ENCODE measurements at places on chromosomes 4 and X.

- DNase-seq: peak; percentile 31
Measured at GRCh38 chr4:55184600-55185523, 59.5 kb upstream of the KDR start.

- no peak for DNase-seq
Measured at GRCh38 chr4:40493160-40493559, 136.5 kb downstream of the RBM47 start.

DNA sequence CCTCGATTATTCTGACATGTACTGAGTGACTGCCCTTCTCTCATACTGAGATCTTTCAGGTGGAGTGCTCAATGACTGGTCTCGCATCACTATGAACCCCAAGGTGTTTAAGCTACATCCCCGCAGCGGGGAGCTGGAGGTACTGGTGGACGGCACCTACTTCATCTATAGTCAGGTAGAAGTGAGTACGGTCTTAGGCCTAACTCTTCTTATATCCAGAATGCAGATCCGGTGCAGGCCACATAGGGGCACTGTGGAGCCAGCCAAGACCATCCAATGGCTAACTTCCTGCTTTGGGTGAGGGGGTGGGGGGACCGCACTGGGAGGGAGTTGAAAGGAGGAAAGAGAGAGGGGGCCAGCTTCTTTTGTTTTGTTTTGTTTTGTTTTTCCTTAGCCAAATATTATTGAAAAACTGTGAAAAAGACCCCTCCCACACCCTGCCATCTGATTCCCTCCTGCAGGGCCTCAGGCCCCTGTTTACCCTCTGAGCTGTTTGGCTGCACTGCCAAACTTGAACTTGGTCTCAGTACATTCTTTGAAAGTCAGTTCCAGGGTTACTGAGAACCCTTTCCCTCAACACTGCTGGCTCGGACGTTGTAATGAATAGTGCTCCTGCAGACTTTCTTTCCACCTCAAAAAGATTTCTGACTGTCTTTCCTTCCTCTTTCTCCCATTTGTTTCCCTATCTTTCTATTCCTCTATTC is 16.2 kb downstream of the AWAT2 start:
- peak; percentile 48 for DNase-seq

GRCh38 chr4:1985780-1986577 is 22.8 kb downstream of the NELFA start:
- no peak for DNase-seq

DNA sequence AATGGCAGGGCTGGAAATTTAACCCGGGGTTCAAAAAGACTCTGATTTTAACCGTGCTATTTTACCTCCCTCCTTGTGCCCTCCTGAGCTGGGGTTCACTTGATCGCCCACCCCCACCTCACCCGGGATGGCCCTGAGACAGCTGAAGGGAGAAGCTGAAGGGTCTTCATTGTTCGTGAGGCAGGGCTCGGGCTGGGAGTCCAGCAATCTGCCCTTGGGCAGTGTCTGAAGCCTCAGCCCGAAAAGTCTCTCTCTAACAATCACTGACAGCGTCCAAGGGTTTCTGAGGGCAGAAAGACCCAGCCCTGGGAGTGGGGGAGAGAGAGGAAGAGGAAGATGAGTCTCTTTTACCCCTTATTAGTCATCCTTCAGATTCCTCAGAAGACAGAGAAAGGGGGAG is 39.4 kb upstream of the PHOX2B start:
- no peak for DNase-seq

DNA sequence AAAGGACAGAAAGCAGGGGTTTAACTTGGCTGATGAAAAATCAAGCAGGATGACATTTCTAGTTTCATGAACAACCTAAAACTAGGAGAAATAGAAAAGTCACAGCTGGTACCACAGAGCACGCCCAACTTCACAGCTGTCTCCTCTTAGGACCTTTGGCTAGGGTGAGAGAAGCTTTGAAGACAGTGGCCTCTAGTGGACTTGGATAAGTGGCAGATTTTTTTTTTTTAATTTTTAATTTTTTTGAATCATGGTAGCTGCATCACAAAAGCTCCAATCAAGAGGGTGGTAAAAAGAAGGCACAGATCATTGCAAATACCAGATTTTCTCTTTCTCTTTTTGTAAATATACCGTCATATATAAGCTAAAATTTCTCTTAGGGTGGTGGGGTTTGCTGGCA is 20.2 kb upstream of the MAP3K15 start:
- no peak for DNase-seq

DNA sequence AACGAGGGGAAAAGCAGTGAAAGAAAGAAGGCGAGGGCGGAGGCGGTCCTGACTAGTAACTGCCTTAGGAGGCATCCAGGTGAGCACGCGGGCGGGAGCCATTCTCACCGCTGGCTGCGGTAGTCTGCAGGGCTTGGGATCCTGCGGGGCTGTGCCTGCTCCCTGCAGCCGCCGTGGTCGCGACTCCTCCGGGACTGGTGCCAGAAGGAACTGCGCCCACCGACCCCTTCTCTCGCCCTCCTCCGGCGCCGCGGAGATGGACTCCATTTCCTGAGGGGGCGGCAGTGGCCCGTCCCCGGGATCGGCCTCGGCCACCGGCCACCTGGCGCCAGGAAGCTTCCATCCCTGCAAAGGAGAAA is 543 bp downstream of the NFXL1 start:
- peak; percentile 37 for DNase-seq

- no peak for DNase-seq
Measured at GRCh38 chr4:152972821-152973628, 36.9 kb downstream of the FHDC1 start.

DNA sequence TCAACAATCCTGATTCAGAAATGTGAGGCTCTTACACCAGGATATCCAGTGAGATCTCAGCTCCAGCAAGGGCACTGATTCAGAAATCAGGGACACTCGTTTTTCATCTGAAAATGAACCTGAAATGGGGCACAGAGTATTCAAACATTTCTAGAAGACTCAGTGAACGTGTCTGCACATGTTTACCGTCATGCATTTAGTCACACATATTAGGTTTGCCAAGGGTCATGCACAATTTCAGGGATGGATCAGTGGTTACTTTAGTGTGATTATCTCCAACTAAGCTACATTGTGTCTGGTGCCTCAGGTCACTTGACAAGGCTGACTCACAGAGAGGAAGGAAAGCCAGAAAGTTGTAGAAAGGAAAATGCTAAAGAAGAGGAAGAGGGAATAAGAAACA is 33.6 kb upstream of the SPANXN2 start:
- no peak for DNase-seq

- DNase-seq: no peak
Measured at GRCh38 chr4:77009511-77010115, 60.1 kb downstream of the SEPTIN11 start.

GRCh38 chrX:102712216-102712966 is at the start of gene GPRASP2:
TSS of gene GPRASP2 (plus strand) at chrX:102712448. CDS start at chrX:102714870, 2,422 bp downstream.
- no peak for DNase-seq

GRCh38 chr4:113591982-113592381 is 169.6 kb downstream of the CAMK2D start:
- no peak for DNase-seq

GRCh38 chr4:175946472-175947116 is 119.0 kb upstream of the WDR17 start:
- DNase-seq: no peak

- no peak for DNase-seq
Measured at GRCh38 chr4:32226204-32226603, 1506.0 kb downstream of the PCDH7 start.

DNA sequence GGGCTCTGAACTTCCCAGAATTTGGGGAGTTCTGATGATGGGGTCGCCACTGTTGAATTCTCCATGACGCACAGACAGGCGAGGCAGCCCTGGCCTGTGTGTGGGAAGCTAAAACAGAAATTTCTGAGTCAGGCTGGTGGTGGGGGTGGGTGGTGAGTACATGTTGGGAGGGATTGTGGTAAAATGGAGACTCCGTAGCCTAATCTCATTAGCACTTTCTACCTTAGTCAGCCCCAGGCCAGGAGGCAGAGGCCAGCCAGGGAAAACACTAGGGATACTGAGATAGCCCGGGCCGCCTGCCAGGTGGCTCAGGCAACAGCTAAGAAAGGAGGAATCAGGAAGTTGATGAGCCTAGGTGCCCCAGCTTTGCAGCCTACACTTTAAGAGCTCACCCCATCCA is 39.3 kb upstream of the NHSL2 start:
- DNase-seq: no peak

- no peak for DNase-seq
Measured at GRCh38 chr4:837772-838171, 11.8 kb upstream of the CPLX1 start.

GRCh38 chr4:32042486-32043247 is 1322.5 kb downstream of the PCDH7 start:
- no peak for DNase-seq

GRCh38 chrX:132751063-132751690 is 207.3 kb downstream of the HS6ST2 start:
- DNase-seq: no peak

- no peak for DNase-seq
Measured at GRCh38 chr4:113157086-113157857, 107.8 kb downstream of the ANK2 start.

DNA sequence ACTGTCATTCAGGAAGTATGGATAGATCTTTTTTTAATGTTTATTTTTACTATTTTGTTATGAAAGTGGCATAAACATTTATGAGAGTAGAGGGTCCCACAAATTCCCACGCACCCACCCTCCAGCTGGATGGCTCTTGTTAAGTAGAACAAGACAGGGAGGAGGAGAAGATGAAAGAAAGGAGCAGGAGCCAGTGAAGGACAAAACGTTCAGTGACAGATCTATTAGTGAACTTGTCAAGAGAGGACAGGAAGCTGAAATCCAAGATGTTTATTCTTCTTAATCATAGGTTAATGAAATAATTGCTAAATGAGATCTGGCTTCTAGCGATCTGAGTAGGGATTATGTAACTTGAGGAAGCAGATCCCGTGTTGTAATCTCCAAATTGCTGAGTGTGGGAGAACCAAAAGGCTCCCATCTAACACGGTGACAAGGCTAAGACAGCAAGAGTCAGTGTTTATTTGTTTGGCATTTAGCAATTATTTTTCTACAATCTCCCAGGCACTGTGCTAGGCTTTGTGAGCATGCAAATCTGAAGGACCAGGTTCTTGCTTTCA is 162.5 kb downstream of the SHROOM3 start:
- DNase-seq: no peak

- no peak for DNase-seq
Measured at GRCh38 chrX:124954402-124954801, 365.3 kb upstream of the TEX13C start.

DNA sequence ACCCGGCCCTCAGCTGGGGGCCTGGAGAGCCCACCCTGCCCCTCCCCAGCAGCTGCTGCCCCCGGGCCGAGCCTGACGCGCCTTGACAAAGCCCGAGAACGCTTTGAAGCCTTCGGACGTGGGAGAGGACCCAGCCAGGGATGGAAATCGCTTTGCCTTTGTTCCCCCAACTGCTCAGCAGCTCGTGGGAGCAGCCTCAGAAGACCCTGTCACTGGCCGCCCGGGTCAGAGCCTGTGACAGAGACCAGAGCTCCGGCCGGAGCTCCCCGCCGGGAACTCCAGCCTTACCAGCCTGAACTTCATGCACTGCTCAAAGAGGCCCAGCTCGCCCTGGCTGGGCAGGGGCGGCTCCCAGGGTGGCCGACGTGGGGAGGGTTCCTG is 2.6 kb upstream of the SLC6A8 start:
- no peak for DNase-seq

- peak; percentile 95 for DNase-seq
Measured at GRCh38 chr4:36285784-36286480, 4.5 kb downstream of the DTHD1 start.

DNA sequence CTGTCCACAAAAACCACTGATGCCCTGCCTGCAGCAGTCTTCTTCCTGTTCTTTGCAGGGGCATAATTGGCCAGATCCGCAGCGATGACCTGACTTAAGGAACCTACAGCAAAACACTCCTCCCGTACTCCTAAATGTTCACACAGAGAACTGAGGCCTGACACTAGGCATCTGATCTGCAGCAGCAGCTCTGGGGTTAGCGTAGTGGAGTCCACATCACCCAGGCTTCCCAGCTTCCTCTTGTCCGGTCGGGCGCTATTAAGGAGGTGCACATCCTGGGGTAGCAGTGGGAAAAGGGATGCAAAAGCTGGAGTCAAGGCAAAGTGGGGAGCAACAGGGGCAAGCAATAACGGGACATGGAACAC is 758 bp downstream of the SCFD2 start:
- peak; percentile 18 for DNase-seq

DNA sequence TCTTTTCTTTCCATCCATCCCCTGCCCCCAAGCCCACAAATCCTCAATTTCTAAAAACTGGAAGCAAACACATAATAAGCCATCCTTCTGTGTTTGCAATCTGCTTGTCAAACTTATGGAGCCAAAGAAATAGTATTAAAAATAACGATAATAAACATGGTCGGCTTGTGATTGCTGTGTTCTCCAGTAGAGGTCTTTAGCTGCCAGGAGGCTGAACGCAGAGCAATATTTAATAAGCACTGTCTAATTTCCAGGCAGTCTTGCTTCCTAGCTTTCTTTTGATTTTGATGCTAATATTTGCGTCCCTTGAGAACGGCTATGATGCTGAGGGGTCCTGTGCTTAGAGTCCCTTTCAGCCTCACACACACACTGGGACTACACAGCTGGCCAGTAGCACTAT is 3.2 kb upstream of the HELT start:
- DNase-seq: no peak

DNA sequence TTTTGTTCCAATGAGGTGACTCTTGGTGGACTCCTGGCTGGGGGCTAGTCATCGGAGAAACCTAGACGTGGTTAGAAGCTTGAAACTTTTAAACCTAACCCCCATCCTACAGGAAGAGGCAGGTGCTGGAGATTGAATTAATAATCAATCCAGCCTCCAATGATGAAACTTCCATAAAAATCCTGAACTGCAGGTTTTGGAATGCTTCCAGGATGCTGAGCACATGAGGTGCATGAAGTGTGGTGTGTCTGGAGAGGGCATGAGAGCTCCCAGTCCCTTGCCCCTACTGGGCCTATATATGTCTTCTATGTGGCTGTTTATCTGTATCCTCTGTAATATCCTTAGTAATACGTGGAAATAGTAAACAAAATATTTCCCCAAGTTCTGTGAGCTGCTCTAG is 90.7 kb upstream of the PDHA2 start:
- DNase-seq: no peak

GRCh38 chrX:68727696-68728095 is 80.2 kb downstream of the STARD8 start:
- DNase-seq: no peak

- no peak for DNase-seq
Measured at GRCh38 chr4:48722509-48723446, 57.3 kb downstream of the FRYL start.

GRCh38 chr4:78213218-78213617 is 156.1 kb downstream of the FRAS1 start:
- DNase-seq: no peak

- no peak for DNase-seq
Measured at GRCh38 chr4:78818530-78819079, 42.5 kb downstream of the BMP2K start.

DNA sequence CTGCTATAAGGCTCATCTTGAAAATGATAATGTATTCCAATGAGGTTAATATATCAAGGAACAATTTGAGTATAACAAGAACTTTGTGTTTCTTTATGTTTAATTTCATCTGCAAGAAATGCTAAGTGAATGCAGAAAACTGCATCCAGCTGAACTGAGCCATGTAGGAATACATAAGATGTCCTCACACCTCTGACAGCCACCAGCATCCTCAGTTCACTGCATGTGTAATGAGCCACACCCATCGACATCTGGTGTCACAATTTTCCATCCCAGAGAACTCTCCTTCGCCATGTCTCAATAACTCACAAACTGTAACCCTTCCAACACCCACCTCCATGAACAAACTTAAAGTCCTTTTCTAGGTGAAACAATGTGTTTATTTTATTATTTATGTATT is 3.3 kb upstream of the IL21 start:
- DNase-seq: no peak

All from activated CD4-positive, alpha-beta T cell treated with anti-CD3 and anti-CD28 coated beads, Interleukin-2, Interleukin-6, amounts not matched to agents 100 ng/mL and 50 ng/mL, durations not matched to agents 16 hours and 8 hours (primary cell).